ENCODE measurements at places on chromosomes 5 and 9.

DNA sequence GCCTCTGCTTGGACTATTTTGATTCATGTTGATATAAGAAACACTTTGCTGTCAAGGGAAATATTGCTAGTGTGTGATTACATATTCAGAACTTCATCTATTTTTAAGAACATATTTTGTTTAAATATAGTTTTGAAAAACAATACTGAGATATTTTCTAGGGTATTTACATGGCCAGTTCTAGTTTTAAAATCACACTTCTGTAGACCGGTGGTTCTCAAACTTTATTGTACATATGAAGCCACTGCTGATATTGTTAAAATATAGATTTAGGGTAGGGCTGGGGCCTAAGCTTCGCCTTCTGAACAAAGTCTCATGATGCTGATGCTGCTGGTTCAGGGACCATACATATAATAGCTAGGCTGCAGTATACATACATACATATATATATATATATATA is 1000.0 kb downstream of the PTPRD start:
- no peak for DNase-seq

DNA sequence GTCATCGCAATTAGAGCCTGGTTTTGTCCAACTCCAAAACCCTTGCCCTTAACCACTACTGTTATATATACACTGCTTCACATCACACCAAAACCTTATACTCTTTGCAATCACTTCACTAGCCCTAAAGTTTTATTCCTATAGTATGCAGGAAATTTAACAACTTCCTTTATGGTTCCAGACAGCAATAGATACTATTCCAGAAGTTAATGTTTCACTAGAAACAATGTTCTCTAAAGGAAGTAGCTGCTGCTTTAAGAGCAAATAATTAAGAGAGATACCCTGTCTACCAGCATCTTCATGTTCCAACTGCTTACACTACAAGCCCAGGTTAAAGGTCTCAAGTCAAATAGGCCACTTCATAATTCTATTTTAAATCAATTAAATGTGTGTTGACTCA is 22.0 kb downstream of the FREM1 start:
- DNase-seq = no peak

GRCh38 chr9:98775831-98776441 is 20.4 kb downstream of the ANKS6 start:
- DNase-seq = peak; percentile 38

DNA sequence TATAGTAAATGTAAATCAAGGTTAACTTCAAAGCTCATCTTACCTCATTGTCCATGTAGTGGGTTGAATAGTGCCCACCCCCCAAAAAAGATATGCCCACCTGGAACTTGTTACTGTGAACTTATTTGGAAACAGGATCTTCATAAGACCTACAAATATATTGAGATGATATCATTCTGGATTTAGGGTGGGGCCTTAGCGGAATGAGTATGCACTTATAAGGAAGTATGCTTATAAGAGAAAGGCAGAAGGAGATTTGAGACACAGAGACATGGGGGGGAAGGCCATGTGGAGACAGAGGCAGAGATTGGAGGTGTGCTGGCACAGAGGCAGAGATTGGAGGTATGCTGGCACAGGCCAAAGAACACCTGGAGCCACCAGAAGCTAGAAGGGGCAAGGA is 2.6 kb upstream of the PRRC1 start:
- DNase-seq = no peak

DNA sequence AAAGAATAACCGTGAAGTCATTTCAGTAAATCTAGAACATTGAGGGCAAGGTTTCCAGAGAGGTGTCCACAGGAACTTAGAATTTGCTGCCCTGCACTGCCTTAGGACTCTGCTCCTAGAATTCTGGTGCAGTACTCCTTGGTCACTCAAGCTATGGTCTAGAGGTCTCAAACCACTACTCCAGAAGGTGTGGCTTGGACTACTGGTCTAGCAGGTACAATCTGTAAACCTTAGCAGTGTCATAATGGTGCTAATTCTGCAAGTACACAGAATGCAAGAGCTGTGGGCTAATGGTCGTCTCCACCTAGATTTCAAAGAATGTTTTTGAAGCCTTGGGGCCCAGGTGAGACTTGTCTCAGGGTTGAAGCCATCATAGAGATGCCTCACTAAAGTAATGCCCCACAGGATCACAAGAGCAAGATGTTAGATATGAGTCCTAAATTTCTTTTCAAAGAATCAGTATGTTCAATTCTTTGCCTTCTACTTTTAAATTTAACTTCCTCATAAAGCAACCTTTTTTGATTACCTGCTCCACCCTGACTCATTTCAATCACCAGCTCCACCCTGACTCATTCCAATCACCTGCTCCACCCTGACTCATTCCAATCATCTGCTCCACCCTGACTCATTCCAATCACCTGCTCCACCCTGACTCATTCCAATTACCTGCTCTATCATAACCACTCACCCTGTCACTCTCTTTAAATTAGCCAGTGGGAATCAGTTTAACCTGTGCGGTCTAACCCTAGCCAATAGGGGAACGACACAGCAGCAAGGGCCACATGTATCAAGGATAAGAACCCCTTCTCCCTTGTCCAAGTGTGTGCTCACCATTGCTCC is 1111.8 kb upstream of the ACO1 start:
- no peak for DNase-seq

- DNase-seq = no peak
These were observed 4.1 kb upstream of the CXXC5 start for GRCh38 chr5:139644001-139644456.

DNA sequence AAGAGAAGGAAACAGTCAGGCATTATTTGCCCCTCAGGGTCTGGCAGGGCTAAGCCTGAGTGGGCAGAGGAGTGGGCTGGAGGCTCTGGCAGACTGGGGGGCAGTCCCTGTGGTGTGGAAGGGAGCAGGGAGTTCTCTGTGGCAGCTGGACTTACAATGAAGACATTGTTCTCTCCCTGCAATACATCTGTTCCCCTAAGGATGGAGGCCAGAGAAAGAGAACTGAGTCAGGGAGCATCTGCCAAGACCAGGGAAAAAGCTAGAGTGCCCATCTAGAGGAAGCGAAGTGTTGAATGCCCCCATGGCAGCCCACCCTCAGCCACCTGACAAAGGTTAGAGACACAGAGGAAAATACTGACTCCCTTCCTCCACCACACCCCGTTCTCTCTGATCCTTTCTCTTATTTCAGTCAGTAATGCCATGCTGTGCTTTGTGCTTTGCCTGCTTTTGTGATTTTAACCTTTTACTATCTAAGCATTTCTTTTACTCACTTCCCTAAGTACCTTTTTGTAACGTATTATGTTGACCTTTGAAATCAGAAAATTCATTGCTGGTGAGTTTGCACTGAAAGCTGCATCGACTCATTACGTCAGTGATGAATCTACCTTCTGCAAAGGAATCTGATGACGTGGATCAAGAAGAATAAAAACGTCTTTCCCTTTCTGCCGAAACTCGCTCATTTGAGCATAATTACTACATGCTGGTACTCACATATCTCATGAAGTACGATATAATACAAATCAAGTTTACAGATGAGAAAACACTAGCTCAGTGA is 76.0 kb downstream of the ACTL7B start:
- no peak for DNase-seq

DNA sequence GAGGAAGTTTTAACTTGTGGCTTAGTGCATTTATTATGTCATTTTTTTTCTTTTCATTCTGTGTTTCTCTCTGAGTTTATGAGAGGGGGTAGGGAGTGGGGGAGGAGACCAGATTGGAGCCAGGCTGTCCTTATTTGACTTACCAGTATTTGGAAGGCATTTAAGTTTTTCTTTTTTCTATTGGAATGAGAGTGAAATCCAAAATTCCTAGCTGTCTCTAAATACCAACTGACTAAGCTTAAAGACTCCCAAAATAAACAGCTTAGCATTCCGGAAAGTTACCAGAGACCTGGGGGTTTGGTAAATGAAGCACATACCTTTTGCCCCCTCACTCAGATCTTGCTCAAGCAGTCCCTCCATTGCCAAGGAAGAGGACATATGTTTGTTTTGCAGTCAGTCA is 581.9 kb upstream of the BRINP1 start:
- no peak for DNase-seq

GRCh38 chr9:112831281-112831851 is 59.3 kb downstream of the SLC46A2 start:
- no peak for DNase-seq

DNA sequence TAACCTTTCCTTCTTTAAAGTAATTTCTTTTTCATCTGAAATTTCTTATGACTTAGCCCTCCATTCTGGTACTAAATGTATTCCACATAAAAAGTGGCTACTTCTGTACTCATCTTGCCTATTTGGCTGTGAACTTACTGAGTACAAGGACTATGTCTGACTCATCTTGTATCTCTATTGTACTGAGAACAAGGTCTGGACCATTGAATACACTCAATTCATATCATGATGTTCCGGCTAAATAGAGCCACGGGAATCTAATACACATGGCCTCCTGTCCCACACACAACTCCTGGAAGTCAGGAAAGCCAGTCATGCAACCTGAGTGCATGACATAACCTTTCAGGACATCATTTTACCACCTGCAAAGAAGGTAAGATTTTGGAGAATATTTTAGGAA is 203.9 kb downstream of the PLK2 start:
- no peak for DNase-seq

- DNase-seq = no peak
These were observed 767 bp upstream of the ZDHHC11 start for GRCh38 chr5:851553-851952.

DNA sequence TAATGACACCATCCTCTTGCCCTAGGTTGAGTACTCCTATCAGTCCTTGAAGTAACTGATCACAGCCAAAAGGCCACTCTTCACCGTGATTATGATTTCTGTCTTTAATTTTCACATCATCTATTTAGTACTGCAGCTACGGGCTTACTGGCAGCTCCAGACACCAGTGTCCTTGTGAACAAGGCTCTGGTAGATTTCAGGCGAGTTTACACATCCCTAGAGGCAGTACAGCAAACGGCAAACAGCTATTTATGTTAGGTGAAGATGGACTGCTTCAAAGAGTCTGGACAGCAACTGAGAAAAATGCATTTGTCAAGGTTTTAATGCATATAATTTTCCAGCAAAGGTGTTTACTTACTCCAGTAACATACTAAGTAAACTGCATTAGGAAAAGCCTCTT is 396.9 kb downstream of the KDM4C start:
- DNase-seq = no peak

DNA sequence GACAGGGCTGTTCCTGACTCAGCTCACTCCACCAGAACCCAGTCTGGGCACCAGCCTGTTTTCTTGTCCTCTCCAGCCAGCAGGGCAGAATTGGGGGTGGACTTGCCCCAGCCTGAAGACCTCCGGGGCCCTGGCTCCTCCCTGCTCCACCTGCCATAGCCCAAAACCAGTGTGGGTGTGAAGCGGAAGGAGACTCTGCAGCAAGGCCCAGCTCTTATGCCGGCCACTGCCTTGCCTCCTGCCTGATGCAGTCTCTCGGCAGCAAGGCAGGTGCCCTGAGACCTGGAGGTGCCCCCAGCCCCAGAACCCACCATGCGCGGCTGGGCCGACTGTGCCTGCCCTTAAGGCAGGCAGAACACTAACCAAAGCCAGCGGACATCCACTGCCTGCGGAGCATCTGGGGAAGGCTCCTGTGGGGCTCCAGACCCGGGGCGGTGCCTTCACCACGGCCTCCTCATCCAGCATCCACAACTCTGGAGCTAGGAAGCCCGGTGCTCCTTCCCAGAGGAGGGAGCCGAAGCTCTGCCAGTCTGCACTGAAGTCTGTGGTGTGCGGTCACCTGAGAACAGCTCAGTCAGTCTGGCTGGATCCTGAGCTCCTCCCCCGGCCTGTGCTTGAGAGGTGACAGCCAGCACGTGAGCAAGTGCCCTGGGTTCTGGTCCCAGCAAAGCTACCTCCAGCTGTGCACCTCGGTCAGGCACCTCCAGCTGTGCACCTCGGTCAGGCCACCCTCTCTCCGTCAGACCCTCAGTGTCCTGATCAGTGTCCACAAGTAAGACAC is 116.7 kb downstream of the ADAMTS2 start:
- DNase-seq = no peak

GRCh38 chr5:39616131-39616530 is 191.4 kb upstream of the DAB2 start:
- no peak for DNase-seq

DNA sequence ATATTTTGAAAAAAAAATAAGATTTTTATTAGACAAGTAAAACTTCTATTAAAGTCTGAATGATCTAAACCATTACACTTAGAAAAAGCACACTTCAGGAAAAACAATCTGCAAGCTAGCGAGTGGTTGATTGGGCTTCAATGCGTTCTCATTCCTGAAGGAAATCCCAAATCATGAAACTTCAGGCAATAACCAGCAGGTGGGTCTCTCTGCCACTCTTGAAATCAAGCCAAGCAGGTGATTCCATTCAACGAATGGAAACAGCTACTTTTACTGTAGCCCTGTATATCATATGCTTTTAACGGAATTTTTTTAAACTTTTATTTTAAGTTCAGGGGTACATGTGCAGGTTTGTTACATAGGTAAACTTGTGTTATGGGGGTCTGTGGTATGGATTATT is 234.5 kb upstream of the TRPM3 start:
- no peak for DNase-seq

GRCh38 chr9:126342621-126343031 is 16.0 kb downstream of the MVB12B start:
- no peak for DNase-seq

GRCh38 chr5:150489360-150490295 is 18.3 kb upstream of the NDST1 start:
- DNase-seq = peak; percentile 56

DNA sequence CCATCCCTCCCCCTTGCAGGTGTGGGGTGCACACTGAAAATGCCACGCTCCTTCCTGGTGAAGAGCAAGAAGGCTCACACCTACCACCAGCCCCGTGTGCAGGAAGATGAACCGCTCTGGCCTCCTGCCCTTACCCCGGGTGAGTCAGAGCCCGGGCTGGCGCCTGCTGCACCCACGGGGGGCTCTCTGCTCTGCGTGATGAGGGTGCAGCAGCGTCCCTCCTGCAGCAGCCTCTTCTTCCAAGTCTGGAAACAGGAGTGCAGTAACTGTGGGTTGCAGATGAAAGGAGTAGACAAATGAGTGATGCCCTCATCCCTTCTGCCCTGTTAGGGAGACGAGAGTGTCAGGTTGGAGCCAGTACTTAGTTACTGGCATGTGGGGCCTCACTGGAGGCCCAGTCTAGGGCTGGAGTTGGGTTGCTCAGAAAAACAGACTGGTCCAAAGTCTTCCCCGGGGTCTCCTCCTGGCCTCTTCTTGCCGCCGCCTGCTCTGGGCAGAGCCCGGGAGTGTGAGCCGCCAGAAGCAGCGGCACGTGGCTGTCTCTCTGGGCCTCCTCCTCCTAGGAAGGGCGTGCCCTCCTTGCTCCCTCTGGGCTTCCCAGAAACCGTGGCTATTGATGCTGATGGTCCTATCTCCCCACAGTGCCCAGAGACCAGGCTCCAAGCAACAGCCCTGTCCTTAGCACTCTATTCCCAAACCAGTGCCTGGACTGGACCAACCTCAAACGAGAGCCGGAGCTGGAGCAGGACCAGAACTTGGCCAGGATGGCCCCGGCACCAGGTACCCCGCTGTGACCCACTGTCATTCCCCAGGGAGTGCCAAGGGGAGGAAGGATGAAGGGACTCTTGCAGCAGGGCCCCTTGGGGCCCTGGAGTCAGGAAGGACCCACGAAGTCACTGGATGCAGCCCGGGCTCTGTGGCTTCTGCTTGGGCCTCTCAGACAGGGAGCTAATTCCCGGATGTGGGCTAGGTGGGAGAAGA is 8.4 kb downstream of the GFI1B start:
- no peak for DNase-seq
